Cortex of kidney (tissue), 1 donor: ENCODE measurements at places on chromosomes 1 and 21.

DNA sequence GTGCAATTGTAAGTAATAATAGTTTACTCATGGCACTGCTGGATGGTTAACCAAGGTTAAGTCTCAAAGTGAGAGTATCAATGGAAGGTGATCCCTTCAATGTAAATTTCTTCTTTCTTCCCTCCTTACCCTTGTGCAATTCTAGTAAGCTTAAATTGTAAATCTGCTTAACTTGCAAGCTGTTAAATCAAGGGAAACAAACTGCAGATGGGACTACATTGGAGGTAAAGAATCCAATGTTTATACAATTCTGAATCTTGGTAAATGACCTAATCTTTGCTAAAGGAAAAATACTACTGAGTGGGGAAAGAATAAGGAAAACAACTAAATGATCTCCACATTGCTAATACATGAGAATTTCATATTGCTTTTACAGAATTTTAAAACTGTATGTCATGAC lies 6.7 kb upstream of the CD55 start:
- no peak for DNase-seq

DNA sequence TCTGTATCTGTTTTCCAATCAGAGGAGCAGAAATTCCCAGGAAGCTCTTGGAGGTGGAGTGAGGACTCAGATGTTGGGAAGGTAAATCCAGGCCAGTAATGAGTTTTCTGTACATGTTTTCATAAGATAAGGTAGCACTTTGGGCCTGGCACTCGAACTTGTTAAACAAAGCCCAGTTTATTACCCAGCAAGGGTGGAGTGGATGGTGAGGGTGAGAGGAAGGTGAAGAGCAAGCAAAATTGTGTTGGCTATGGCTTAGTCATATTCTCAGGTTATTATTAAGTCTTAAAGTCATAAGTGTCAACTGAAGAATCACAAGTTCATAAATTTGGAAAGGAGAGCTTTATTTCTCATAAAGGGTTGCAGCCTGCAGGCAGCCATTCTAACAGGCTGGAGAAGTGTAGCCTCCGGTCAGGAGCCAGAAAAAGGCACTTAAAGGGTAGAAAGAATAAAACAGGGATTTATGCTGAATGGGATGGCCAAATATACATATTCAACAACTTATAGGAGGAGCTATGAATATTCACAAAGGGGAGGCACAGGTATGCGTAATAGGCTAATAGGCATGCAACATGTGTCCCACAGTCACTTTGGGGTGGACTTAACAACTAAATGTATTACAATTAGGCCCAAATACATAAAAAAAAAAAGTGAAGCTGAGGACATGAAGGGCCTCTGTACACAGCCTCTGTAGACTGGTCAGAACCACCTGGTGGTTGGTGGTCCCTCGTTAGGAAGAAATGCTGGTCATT lies 523.9 kb downstream of the LMO4 start:
- no peak for DNase-seq

GRCh38 chr1:167442854-167443565 lies 75.3 kb downstream of the CD247 start:
- no peak for DNase-seq

DNA sequence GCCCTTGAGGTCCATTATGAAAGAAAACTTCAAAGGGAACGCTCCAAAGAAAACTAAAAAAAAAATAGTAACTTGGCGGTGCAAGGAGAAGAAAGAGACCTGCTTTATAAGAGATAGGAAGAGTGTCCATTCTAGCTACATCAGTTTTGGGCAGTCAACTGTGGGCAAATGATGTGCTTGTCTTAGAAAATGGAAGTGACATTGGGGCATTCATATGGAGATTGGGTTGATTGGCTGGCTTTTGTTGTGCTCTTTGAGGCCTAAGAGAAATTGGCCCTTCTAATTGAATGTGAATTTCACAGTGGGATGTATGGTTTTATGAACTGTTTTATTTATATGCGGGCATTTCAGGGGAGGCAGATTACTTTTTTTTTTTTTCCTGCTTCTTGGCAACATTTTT lies 13.2 kb downstream of the PPP1R12B start:
- no peak for DNase-seq

DNA sequence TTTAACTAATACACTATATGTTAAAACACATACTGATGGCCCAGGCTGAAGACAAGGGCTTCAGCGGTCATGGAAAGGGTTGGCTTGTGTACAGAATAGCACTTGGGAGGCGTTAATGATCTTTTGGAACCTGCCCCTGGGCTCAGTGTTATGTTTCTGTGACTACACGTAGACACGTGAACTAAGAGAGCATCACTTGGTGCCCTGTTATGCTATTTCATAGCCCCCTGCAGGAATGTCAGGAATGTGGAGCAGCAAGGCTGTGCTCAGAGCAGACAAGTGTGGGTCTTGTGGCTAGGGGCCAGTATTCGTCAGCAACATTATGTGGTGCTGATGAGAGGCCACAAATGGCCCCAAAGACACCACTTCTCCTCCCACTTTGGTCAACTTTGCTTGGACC lies 132.4 kb downstream of the MAP3K21 start:
- no peak for DNase-seq

GRCh38 chr21:14547834-14548513 lies 1.9 kb upstream of the SAMSN1 start:
- DNase-seq, result no peak
